ELR (cell line): ENCODE measurements at places on chromosomes 4 and X.

GRCh38 chrX:153245288-153245731 is 66.2 kb downstream of the MAGEA1 start:
- DNase-seq = peak; percentile 4

- DNase-seq = peak; percentile 7
Measured at GRCh38 chr4:125231661-125232060, 83.1 kb upstream of the FAT4 start.

- DNase-seq = peak; percentile 41
Measured at GRCh38 chrX:40539214-40540142, 41.3 kb upstream of the ATP6AP2 start.

- DNase-seq = peak; percentile 70
Measured at GRCh38 chr4:65599340-65599739, 70.9 kb downstream of the EPHA5 start.

GRCh38 chrX:23930894-23931604 is 23.2 kb downstream of the CXorf58 start:
- no peak for DNase-seq

DNA sequence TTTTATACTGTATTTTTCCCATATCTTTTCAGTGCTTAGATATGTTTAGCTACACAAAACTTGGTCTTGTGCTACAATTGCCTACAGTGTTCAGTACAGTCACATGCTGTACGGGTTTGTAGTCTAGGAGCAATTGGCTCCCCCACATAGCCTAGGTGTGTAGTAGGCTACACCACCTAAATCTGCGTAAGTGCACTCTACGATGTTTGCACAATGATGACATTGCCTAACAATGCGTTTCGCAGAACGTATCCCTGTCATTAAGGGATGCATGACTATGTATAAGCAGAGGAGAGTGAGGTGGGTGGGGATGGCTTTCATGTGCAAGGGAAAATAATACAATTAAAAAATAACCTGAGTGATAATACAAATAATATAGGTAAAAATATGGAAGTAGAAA is 131.4 kb downstream of the GBA3 start:
- no peak for DNase-seq

DNA sequence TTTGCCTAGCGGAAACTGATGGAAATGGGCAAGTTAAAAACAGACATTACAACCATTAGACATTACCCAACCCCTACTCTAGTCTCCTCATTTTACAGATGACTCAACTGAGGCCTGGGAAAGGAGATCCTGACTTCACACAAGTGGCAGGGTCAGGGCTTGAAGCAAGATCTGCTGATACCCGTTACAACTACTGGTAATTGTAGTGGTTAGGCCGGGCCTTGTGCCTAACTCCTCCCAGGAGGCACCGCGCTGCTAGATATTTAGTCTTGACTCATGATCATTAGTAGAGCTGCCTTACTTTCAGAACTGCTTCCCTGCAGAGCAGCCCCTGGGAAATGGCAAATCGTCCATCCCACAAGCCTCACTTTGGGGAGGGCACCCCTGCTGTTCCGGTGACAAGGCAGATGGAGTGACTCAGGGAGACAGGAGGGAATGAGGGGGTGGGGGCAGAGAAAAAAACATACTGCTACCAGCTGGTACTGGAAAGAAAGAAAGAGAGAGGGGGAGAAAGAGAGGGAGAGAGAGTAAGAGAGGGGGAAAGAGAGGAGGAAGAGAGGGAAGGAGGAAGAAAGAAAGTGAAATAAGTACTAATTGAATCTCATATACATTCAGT is 12.2 kb downstream of the ARHGEF6 start:
- peak; percentile 91 for DNase-seq

GRCh38 chrX:129808158-129808828 is 28.5 kb downstream of the SASH3 start:
- no peak for DNase-seq

- DNase-seq = peak; percentile 60
Measured at GRCh38 chr4:73867783-73868182, 1.4 kb upstream of the CXCL1 start.

- DNase-seq = no peak
Measured at GRCh38 chrX:43562372-43562771, 93.7 kb upstream of the MAOA start.

- DNase-seq = no peak
Measured at GRCh38 chr4:5878359-5878758, 14.5 kb downstream of the CRMP1 start.

DNA sequence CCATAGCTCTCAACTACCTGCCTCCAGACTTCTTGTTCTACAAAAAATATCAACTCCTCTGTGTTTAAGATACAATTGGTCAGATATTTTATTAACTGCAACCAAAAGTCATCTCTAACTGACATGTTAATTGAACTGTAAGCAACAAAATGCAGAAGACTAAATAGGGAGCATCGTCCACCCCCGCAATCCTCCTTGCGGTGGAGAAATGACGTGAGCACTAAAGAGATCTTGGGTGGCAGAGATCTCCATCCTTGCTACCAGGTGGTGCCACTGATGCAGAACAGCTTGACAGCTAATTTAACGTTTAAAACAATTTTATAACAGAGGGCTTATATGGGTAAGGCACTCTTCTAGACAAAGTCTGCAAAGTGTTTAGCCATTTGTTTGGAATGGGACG is 164.4 kb upstream of the FTHL17 start:
- no peak for DNase-seq

GRCh38 chr4:55396308-55397125 is 760 bp downstream of the TMEM165 start:
- DNase-seq = peak; percentile 53

DNA sequence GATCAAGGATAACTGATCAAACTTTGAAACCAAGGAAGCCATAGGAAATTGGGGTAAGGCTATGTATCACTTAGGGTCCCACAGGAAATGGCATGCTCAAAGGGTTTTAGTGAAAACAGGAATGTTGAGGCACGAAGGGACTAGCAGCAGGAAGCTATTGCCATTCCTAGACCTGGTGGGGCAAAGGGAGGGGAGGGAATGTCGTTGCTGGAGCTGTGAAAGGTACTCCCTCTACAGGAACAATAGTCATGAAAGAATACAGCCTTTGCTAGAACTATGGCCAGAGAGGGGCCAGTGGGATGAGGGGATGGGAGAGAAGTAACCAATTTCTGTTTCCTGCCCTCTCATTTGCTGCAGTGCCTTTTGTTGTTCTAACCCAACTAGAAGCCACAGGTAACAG is 11.9 kb downstream of the REPS2 start:
- no peak for DNase-seq

GRCh38 chr4:80586716-80587115 is 251.2 kb downstream of the CFAP299 start:
- no peak for DNase-seq

GRCh38 chrX:133302775-133303445 is 84.8 kb upstream of the TFDP3 start:
- no peak for DNase-seq

- no peak for DNase-seq
Measured at GRCh38 chr4:170193496-170193895, 103.7 kb upstream of the AADAT start.

GRCh38 chr4:188942606-188943005 is 803.4 kb downstream of the TRIML1 start:
- no peak for DNase-seq

DNA sequence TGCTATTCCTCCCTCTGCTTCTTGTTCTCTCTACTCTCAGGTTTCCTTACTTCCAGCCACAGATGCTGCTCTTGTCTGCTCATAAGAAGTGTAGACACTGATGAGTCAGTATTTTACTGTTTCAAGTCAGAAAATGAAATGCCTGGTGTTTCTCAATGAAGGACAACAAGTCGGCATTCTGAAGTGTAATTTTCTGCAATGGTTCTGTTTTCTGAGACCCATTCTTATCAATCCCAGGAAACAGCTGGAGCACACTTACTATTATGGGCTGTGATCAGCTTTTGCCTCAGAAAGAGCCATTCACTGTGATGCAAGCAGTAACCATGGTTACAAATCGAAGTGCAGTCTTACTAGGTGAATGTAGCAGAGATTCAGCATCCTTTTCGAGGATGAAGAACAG is 42.0 kb downstream of the SLC4A4 start:
- DNase-seq = peak; percentile 67

DNA sequence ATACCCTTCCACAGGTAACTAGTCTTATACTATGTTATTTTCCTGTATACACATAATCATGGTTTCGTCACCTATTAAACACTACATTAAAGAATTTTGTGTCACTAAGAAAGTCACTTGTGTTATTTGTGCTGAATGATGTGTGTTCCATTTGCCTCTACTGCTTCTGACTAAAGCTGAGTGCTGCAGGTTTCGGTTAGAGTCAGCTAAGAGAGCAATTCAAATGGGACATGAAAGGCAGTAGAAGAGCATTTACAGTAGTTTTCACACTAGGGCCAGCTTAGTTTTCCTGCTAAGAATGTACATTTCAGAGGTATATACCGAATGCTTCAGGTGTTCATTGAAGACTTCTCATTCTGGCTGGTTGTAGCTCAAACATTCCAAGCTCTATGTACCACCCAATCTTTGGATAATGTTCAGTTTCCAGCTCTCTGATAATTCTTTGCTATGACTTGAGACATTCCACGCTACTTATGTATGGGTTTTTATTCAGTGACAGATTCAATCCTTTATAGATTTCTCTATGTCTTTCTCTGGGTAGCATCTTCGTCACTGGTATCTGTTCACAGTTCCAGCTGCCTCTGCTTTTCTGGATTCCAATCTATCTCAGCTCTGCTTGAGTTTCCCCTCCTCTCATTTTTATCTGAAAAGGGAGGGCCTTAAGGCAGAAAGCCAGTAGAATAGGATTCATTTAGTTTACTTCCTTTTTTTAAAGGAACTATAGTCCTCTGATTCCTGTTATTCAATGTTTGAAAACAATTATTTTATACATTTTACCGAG is 164.4 kb downstream of the CXXC4 start:
- DNase-seq = no peak

DNA sequence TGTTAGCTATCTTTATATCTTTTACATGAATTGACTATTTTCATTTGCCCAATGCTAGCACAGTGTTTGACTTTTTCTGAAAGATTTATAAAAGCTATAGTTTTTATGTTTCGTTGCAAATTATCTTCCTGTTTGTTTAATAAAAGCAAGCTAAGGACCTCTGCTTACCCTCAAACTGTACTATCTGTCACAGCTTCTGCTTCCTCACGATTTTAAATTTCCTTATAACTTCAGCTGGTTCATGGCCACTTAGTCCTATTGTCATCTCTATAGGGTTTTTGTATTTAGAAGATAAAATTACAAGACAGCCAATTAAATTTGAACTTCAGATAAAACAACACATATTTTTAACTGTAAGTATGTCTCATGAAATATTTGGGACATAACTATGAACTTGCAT is 494.0 kb downstream of the PDGFC start:
- no peak for DNase-seq

GRCh38 chr4:74330295-74330750 is 22.1 kb downstream of the EPGN start:
- peak; percentile 19 for DNase-seq

- no peak for DNase-seq
Measured at GRCh38 chr4:57363346-57363745, 253.2 kb upstream of the IGFBP7 start.

DNA sequence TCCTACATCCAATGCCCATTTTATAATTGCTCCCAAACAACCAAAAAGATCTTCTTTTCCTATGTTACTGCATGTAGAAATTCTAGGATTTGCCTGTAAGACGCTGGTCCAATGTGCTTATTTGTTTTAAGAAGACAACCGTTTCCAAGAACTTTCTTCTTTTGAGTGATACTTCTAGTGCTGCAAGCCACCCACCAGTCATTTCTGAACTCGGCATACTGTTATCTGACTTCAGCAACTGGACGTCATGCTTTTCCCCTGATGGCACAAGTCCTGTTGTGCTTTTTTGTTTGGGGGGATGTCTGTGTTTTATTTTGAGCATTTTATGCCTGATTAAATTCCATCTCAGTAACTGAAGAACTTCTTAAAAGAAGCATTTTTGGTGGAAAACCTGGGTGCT is 16.0 kb upstream of the RAP1GDS1 start:
- no peak for DNase-seq

DNA sequence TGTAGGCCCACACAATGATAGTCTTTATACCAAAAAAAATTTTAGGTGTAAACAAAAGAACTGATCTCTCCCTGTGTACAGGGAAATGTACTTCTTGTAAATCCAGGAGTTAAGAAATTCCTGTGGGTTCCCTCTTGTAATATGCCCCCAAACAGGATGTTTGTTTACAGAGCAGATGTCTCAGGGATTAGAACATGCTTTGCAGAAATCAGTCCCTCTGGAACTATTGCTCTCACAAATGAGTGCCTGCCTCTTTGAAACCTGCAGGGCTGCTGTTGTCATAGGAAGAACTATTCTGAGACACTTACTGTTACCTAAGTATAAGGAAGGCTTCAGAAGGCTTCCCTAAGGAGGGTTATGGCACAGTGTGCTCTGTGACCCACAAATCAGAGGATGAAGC is 35.6 kb downstream of the PAK3 start:
- DNase-seq = peak; percentile 44

DNA sequence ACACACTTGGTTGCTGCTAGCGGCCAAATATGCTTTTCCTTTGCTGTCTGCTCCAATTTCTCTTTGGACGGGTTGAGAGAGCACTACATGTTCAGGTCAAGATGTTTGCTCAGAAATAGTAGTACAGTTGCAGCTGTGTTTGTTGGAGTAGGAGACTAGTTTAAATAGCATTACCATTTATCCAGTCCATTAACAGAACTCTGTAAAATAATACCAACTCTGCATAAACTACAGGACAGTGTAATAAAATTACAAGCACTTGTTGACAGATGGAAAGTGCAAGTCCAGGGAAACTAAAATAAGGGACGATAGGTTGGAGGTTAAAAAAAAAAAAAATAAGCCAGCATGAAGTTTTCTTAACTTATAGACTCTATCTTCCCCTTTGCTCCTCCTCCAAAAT is 20.2 kb downstream of the SLIT2 start:
- DNase-seq = no peak

DNA sequence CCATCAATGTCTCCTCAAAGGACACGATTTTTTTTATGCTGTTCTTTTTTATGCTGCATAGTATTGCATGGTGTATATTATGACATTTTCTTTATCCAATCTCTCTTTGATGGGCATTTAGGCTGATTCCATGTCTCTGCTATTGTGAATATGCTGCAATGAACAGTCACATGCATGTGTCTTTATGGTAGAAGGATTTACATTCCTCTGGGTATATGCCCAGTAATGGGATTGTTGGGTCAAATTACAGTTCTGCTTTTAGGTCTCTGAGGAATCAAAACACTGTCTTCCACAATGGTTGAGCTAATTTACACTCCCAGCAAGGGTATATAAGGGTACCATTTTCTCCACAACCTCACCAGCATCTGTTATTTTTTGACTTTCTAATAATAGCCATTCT is 113.9 kb downstream of the GRIA3 start:
- DNase-seq = no peak

- DNase-seq = no peak
Measured at GRCh38 chrX:57583477-57583876, 8.3 kb upstream of the ZXDB start.

GRCh38 chrX:107857837-107858236 is 32.2 kb downstream of the MID2 start:
- DNase-seq = no peak

- DNase-seq = no peak
Measured at GRCh38 chr4:37860266-37860665, 30.6 kb upstream of the TBC1D1 start.

DNA sequence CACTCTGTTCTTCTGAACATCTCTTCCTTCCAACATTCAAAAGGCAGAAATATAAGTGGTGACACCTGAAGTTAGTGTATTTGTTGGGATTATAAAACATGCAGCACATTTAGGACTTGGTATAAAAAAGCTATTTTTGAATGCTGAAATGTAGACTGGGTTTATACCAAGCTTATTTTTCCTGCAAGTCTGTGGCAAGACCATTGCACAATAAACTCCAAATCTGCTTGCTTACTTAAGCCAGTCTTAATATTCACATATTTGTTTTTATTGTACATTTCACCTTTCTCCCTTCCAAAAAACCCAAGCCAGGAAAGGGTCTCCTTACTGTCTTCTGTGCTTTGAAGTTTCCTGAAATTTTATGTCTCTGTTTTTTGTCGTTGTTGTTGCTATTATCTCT is 63.7 kb downstream of the FHIP1A start:
- DNase-seq = no peak
